Prostate gland (tissue), 2 donors: ENCODE measurements at places on chromosomes 7 and 10. TPM values are rescaled to one million over a fixed set of nuclear protein-coding genes. Genes with fewer than 3 reads are reported as not detected.

DNA sequence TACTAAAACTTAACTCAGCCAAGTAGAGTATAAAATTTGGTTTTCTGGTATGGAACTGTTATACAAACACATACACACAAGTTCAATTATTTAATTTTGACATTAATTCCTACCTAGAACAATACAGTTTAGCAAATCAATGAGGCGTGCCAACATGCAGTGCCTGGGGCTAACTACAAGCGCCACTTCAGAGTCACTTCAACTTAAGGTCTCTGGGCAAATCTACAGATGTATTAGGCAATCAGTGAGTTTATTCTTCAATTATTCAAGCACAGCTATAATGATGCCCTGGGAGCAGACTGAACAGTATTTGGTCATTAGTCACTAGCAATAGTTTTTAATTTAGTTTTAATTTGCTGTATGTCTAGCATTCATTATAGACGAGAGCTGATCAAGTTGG is 51.6 kb downstream of the HIBADH start:
- DNase-seq = no peak

DNA sequence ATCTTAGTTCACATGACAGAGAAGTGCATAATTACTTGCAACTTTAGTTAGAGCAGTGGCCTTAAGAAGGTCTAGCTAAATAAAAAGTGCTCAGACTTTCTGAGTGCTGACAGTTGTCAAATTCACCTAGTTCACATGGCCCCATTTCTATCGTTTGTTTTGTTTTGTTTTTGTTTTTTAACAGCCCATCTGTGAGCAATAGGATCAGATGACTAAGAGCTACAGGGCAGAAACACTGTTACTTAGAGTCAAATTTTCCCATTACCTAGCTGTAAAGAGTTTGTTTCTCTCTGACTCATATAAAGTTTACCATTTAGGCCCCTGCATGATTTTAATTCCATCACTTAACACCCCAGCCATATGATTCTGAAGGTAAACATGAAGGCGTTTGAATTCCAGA is 18.8 kb downstream of the CAV1 start:
- no peak for DNase-seq

- DNase-seq = no peak
These were observed 62.0 kb downstream of the CFAP46 start for GRCh38 chr10:132880128-132880981.

DNA sequence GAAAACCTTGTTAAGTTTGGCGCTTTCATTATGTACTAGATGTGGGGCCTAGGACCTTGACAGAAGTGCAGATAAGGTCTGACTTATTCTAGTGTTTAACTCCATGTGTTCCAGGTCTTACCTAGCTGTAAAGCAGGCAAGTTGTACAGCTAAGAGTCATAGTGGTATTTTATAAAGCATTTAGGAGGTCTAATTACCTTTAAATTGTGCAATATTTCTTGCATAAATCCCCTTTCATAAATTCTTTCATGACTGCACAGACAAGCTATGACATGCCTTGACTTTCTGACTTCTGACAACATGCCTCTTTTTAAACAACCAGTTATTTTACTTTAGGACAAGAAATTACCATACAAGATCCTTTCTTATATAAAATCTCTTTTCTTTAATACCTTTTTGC is 151.6 kb upstream of the VSTM2A start:
- DNase-seq = no peak

DNA sequence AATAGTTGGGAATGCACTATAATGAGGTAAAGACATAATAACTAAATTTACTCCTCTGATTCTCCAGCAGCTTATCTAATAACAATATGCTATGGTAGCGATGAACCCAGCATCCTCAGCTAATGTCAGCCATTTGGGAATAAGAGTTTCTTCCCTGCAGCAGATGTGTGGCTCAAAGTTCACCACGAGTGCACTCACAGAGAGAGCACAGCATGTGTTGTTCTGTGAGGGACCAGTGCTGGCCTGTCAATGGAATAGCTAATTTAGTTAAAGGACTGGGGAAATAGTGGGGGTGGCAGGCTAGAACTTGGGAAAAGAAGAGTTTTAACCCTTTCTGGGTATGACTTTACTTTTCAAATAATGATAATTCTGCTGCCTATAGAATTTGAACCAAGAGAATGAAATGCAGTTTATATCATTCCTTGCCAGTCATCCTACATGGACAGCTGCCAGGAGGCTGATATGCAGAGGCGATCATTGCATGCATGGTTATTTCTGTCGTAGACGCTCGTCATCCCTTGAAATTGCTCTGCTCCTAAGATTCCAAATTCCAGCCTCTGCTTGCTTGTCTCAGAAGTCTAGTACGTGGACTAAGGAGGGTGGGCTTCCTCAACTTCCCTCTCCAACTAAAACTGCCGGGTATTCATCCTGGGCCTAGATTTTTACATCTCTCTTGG is 355.6 kb downstream of the RNLS start:
- DNase-seq = no peak

GRCh38 chr7:80517282-80517747 is 5.5 kb upstream of the GNAT3 start:
- no peak for DNase-seq

- peak; percentile 16 for DNase-seq
These were observed 78.3 kb downstream of the SLC25A40 start for GRCh38 chr7:87797798-87798403.

HOXA7 gene
- total RNA-seq = 4.6 TPM

SUN1 gene
- 177 TPM for total RNA-seq

CLEC2L gene
- 3.0 TPM for total RNA-seq
